ENCODE measurements at places on chromosomes 3 and 15. TPM values are rescaled to one million over a fixed set of nuclear protein-coding genes. Genes with fewer than 3 reads are reported as not detected.

TNFSF10 gene
- 67.1 TPM for total RNA-seq

DNA sequence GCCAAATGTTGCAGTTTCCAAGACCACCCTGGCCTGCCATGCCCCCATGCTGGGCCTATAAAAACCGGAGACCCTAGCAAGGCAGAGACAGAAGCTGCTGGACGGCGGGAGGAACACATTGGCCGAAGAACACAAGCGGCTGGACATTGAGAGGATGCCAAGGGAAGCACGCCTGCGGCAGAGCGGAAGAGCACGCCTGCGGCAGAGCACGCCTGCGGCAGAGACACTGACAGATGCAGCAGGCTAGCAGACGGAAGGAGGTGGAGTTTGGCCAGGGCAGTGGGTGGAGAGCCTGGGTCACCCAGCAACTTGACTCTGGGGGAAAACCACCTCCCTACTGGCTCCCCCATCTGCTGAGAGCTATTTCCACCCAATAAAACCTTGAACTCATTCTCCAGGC lies 322.3 kb upstream of the TBL1XR1 start:
- no peaks in the 10 kb centered on the region for H3K27me3 ChIP-seq
- DNase-seq = no peak
- no peak overlapping the region for H3K4me3 ChIP-seq
- no peaks in the 10 kb centered on the region for H3K4me1 ChIP-seq
- H3K27ac ChIP-seq = no peak overlapping the region

DNA sequence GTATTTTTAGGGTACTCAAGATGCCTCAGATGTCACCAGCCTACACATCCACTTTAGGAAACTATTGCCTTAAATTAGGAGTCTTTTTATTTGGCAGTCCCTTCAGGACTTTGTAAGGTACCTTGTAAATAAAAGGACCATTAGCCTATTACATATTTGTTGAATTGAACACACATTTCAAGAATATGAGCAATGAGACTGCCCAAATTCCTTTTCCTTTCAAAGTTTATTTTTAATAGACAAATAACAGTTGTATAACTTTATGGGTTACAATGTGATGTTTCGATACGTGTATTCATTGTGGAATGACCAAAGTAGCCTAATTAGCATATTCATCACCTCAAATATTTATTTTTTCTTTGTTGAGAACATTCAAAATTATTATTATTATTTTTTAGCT lies 176.7 kb upstream of the PDZRN3 start:
- DNase-seq = no peak
- no peak overlapping the region for H3K4me3 ChIP-seq

FANCD2OS gene
- not detected for total RNA-seq

GRCh38 chr3:195284842-195285241 lies 13.9 kb upstream of the XXYLT1 start:
- DNase-seq = no peak
- no peak overlapping the region for H3K27ac ChIP-seq
- peaks cover 1% of the 10 kb centered on the region for H3K36me3 ChIP-seq
- no peaks in the 10 kb centered on the region for H3K4me1 ChIP-seq
- H3K4me3 ChIP-seq = no peak overlapping the region
- no peaks in the 10 kb centered on the region for H3K27me3 ChIP-seq

CSTA gene
- total RNA-seq = 6.6 TPM

- H3K27ac ChIP-seq = no peak overlapping the region
- no peak overlapping the region for H3K4me3 ChIP-seq
- H3K36me3 ChIP-seq = no peaks in the 10 kb centered on the region
- H3K27me3 ChIP-seq = no peaks in the 10 kb centered on the region
Observed at GRCh38 chr3:186965141-186965879, 35.0 kb downstream of the ST6GAL1 start.

GRCh38 chr15:57559875-57560274 lies 31.8 kb upstream of the MYZAP start:
- no peaks in the 10 kb centered on the region for H3K27me3 ChIP-seq
- no peaks in the 10 kb centered on the region for H3K36me3 ChIP-seq
- peak; percentile 86 for DNase-seq
- no peak overlapping the region for H3K4me3 ChIP-seq
- peak overlapping the region; percentile 1 for H3K27ac ChIP-seq
- H3K4me1 ChIP-seq = peaks cover 15% of the 10 kb centered on the region

GRCh38 chr15:56568466-56569167 lies 103.7 kb upstream of the MNS1 start:
- H3K27ac ChIP-seq = no peak overlapping the region
- DNase-seq = no peak
- no peaks in the 10 kb centered on the region for H3K36me3 ChIP-seq
- H3K4me1 ChIP-seq = no peaks in the 10 kb centered on the region
- H3K27me3 ChIP-seq = no peaks in the 10 kb centered on the region

GRCh38 chr3:99939876-99940275 lies 122.2 kb downstream of the CMSS1 start:
- H3K4me1 ChIP-seq = no peaks in the 10 kb centered on the region
- H3K36me3 ChIP-seq = no peaks in the 10 kb centered on the region
- H3K27me3 ChIP-seq = no peaks in the 10 kb centered on the region
- H3K4me3 ChIP-seq = no peak overlapping the region
- no peak for DNase-seq
